ENCODE measurements at places on chromosomes 12 and 14. TPM values are rescaled to one million over a fixed set of nuclear protein-coding genes. Genes with fewer than 3 reads are reported as not detected.

DNA sequence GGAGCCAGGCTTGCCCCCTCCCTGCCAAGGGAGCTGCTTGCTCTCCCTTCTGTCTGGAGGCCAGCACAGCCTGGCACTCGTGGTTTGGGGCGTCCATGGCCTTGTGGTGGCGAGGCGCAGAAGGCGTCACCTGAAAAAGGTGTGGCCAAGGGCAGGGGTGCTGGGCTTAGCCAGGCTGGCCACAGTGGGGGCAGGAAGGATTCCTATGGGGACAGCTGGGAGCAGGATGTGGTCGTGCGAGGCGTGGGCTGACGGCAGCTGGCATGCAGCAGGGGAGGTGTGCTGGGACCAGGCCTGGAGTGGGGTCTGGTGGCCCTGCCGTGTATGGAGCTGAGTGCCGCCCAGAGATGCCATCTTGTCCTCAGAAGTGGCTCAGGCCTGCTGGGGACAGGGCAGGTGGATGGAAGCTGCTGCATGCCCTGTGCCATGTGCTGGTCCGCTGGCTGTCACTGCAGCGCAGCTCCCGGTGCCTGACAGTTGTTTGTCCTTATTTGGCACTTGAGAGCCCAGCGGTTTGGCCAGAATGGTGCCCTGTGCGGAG is 30.0 kb downstream of the SH2B3 start:
- DNase-seq: peak; percentile 45

DNA sequence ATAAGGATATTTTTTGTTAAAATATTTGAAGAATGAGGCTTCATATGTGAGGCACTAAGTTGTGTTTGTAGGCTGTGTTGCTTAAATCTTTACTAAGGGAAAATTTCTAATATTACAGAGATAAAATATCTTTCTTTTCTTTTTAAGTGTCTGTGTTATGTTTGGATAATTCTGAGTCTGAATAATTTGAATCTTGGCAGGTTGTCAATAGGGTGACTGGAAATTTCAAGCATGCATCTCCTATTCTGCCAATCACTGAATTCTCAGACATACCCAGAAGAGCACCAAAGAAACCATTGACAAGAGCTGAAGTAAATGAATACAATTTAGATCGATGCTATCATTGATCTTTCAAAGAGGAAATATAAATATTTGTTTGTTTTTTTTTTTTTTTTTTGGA is 29.4 kb downstream of the TMPO start:
- DNase-seq: no peak

GRCh38 chr14:91310606-91311283 is 66.2 kb upstream of the GPR68 start:
- no peak for DNase-seq

GRCh38 chr12:114400925-114401324 is 5.0 kb downstream of the TBX5 start:
- peak; percentile 65 for DNase-seq

DNA sequence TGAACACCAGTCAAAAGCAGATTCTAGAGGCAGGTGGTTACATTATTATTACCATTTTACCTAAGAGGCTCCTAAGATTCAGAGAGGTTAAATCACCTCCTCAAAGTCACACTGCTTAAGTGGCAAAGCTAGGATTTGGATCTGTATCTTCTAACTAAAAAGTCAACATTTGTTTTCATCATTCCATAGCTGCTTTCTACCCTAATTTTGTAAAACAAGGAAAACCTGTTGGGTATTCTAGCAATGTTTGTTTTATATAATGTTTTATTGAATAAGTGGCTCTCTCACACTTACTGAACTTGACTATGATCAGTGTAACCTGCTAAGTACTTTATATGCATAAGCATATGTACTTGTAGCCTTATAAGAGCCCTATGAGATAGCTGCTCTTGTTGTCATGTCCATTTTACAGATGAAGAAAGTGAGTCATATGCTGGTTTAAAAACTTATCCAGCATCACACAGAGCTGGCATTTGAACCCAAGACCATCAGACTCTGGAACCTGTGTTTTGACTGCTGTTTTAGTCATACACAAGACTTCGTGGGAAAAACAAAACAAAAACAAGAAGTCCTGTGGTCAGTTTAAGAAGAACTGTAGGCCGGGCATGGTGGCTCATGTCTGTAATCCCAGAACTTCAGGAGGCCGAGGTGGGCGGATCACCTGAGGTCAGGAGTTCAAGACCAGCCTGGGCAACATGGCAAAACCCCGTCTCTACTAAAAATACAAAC is 31.7 kb upstream of the EVL start:
- DNase-seq: no peak

- peak; percentile 49 for DNase-seq
Measured at GRCh38 chr12:66662729-66663128, 16.1 kb downstream of the GRIP1 start.

DNA sequence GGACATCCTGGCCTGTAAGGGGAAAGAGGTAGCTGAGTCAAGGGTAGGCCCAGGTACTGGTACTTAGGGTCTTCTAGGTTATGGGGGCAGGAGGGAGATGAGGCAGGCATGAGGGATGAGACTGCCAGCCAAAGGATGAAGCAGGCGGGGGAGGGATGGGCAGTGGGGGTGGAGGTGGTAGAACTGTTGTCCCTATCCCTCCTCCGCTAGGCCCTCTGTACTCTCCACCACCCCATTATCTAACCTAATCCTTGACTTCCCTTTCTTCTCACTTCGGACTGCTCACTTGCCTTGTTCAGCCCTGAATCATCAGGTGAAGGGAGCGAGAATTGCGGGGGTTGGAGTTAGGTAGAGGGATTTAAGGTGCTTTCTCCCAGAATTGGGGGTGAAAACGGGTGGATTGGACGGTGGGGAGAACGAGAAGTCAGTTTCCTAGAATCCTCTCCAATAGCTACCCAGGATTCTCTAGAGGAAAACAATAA is 562 bp downstream of the PAN2 start:
- DNase-seq: no peak

DNA sequence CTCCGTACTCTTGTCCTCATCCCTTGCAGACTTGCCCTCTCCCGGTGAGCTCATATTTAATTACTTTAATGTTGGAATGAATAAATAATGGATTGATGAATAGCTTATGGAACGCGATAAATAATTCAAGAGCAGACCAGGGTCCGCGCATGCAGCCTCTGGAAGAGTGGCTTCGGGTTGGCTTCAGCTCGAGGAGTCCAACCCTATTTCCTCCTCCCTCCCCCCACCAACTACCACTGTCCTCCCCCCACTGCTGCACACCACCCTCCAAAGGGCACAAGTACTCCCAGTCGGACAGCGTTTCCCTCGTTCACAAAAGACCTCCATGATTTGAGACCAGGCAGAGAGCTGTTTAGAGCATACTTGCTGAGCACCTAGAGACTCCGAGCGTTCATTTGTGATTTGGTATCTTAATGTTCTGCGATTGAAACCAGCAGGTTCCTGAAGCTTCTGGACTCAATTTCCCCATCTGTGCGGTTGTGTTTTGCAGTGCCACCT is 647 bp upstream of the SIX1 start:
- DNase-seq: peak; percentile 56

TUBA1B gene
- 3,979 TPM for total RNA-seq

CLEC7A gene
- not detected for total RNA-seq

B3GNT4 gene
- total RNA-seq: not detected

Measured in Daoy (cell line).